ENCODE measurements at places on chromosomes 12 and 14.
A peak's percentile ranks its signal among the peaks of the same experiment; 100 is the strongest.

GRCh38 chr12:46124132-46124847, 133.9 kb upstream of the SCAF11 start:
- DNase-seq, result no peak

GRCh38 chr12:124294780-124295341, at the start of gene RFLNA:
RFLNA (plus strand) TSS chr12:124295093; CDS start chr12:124295430, 337 bp downstream.
- no peak for DNase-seq

- DNase-seq, result no peak
These were observed 43.3 kb downstream of the GALNT9 start for GRCh38 chr12:132285991-132286681.

- DNase-seq, result no peak
These were observed 31.1 kb upstream of the POC1B start for GRCh38 chr12:89556976-89557375.

- DNase-seq, result no peak
These were observed 16.0 kb upstream of the SPPL3 start for GRCh38 chr12:120920178-120920577.

- no peak for DNase-seq
These were observed 96.8 kb upstream of the TMEM132C start for GRCh38 chr12:128170181-128170580.

DNA sequence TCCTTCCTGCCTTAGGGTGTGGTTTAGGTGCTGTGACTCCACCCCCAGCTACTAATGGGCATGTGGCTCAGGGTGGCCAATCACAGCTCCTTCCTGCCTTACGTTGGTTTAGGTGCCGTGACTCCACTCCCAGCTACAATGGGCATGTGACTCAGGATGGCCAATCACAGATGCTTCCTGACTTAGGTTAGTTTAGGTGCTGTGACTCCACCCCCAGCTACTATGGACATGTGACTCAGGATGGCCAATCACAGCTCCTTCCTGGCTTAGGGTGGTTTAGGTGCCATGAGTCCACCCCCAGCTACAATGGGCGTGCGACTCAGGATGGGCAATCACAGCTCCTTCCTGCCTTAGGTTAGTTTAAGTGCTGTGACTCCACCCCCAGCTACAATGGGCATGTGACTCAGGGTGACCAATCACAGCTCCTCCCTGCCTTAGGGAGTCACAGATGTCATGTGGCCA, 163.9 kb downstream of the TBX5 start:
- DNase-seq, result no peak

- no peak for DNase-seq
These were observed 49.9 kb downstream of the BORCS5 start for GRCh38 chr12:12406762-12407161.

DNA sequence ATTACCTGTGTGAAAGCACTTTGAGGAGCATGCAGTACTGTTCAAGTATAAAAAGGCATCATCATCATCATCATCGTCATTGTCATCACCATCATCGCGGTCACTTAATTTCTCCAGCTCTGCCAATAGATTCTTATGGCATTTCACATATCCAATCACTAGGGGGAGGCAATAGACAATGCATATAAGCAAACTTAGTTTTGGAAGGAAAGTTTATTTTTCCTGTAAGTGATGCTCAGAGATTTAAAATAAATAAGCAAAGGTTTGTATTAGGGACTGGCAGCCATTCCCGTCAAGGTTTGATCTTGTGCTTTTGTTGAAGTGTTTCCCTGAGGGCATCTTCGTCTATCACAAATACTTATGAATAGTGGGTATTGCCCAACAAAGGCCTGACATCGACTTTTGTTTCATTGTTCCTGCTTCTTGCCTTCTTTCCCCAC, 127.4 kb downstream of the KTN1 start:
- peak; percentile 19 for DNase-seq

DNA sequence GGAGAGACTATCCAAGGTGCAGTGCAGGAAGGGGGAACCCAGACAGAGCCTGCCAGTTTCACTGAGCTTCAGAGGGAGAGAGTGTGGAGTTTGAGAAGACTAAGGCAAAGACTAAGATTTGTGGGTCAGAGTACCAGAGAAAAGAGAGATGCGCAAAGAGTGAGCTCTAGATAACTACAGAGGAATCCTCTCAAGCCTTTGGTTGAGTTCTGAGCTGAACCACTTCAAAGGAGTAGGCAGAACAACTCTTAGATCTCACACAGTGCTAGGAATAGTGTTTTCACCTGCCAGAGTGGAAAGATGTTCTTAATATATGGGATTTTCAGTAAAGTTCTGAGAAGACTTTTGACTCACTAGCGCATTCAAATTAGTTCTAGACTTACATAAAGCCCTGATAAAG, 10.7 kb upstream of the M6PR start:
- DNase-seq, result no peak

DNA sequence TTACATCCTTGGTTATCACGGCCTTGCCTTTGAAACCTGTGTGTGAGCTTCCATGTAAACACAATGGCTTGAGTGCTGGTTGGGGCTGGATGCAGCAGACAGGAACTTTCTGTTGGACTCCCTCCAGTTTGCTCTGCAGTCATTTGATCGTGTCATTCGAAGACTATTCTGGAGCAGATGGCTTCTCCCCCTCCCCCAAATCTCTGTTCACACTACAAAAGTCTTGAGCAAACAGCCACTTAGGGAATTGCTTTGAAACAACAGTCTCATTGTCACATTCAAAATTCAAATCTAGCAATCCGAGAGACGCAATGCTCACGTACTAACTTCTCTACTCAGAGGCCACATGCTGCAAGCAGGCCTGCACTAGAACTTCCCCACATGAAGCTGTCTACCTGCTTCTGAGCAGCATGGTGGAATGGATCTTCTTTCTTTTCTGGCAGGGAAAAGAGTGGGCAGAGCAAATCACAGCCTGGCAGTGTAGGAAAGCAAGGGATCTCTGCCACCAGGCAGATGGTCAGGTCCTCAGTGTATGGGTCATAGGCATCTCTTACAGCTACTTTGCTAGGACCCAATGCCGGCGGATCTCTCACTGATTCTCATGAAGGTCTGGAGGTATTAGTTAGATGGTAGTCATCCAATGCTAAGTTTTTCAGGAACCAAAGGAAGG, 214.2 kb downstream of the PPM1H start:
- DNase-seq, result no peak

- no peak for DNase-seq
These were observed 473.0 kb downstream of the PCNX1 start for GRCh38 chr14:71380271-71380670.

- DNase-seq, result no peak
These were observed 217.4 kb upstream of the PWP1 start for GRCh38 chr12:107468182-107468581.

DNA sequence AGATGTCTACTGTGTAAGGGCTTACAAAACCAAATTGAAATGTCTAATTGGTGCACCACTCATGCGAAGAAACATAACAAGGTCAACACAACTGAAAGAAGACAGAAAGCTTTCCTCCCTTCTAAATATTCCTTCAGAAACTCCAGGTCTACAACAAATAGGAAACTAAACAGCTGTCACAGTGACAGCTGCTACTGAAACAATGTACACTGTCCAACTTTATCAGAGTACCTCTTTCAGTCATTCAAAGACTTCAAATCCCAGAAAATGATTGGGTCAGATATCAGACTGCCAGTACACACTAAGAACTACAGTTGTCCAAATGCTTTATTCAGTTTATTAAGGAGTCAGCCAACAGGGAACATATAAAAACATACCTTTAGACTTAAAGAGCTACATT, 35.2 kb downstream of the CEP128 start:
- no peak for DNase-seq

DNA sequence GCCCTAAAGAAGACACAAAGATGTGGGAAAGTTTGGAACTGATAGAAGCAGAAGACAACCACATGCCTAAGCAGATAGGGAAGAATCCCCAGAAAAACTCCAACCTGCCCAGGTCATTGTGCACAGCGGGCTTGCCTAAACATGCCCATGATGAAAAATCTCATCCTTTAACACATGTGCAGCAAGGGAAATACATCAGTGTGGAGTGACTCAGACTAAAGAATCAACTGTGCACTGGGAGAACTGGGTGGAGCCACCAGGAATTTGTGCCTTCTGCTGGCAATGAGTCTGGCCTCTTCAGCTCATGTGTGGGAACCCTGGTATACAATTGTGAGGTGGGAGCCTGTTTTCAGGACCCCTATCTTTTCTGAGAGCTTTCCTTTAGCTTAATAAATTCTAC, 398.5 kb downstream of the FSCB start:
- DNase-seq, result no peak

GRCh38 chr12:110424237-110424636, 20.7 kb upstream of the ANAPC7 start:
- DNase-seq, result no peak

- DNase-seq, result no peak
These were observed 9.9 kb downstream of the OAS2 start for GRCh38 chr12:112988224-112988623.

DNA sequence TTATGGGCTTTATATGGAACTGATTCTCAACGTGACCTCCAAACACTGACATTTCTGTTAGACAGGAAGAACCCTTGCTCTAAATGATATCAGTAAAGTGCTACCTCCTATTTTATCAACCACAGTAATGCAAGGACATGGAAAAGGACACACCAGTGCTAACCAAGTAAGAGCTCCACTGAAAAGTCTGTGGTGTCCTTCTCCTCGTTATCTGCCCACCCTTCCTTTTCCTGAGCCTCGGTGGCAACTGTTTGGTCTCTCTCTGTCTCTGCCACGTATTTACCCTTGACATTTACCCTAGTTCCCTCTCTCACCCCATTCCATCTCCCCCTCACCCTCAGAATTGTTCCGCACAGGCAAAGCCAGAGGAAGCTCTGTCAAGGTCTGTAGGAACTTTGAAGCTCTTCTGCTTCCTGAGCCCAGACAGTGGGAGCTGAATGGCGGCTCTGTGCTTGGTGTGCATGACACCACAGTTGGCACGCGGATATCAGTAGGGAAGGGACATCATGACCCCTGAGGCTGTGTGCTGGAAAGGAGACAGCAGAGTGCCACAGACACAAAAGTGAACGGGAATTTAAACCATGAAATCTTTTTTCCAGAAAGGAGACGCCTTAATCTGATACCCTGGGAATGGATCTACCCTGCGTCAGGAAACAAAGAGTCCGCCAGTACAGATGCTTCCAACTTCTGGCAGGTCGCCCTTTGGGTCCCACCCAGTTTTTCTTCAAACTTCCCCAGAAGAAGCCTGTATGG, 50.8 kb downstream of the NTN4 start:
- DNase-seq, result no peak

- DNase-seq, result no peak
These were observed 3.5 kb downstream of the STXBP6 start for GRCh38 chr14:25046301-25046943.

- DNase-seq, result no peak
These were observed 3.2 kb downstream of the HSPB8 start for GRCh38 chr12:119181944-119182343.

GRCh38 chr14:81837304-81837703, 303.7 kb upstream of the SEL1L start:
- DNase-seq, result no peak

- DNase-seq, result no peak
These were observed 11.0 kb downstream of the FKBP3 start for GRCh38 chr14:45123271-45123670.

- DNase-seq, result no peak
These were observed 83.5 kb upstream of the ATXN7L3B start for GRCh38 chr12:74454109-74454508.

DNA sequence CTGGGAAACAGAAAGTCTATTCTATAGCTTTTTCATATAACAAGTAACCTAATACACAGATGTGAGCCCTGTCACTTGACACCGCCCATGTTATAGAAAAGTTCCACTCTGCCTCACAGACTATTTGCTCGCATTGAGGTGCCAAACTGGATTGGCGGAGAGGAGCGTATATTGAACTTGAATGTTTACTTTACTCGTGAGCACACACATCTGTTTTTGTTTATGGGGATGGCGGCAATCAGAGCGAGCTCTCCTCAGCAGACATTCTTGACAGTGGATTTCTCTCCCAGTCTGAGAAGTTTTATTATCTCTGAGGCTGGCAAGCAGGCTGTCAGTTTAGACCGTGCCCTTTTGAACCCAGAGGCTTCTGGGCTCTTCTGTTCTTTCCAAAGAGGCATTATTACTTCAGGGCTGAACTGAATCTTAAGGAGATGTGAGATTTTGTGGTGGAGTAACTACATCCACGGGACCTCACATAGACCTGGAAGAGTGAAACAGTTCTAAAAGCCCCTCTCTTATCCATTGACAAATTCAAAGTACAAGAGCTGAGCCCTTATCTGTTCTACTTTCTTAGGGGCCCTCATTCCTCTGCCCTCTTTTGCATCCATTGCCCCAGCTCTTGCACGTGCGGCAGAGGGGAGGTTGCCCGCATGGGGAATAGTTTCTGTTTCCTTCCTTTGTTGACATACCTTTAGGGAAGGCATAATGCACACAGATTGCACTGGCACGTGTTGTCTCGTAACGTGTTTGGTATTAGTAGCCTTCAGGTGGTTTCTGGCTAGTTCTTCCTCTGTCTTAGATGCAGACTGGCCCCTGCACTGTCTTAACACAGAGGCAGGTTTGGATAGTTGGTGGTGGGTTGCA, 68.2 kb downstream of the DRAM1 start:
- DNase-seq, result no peak

DNA sequence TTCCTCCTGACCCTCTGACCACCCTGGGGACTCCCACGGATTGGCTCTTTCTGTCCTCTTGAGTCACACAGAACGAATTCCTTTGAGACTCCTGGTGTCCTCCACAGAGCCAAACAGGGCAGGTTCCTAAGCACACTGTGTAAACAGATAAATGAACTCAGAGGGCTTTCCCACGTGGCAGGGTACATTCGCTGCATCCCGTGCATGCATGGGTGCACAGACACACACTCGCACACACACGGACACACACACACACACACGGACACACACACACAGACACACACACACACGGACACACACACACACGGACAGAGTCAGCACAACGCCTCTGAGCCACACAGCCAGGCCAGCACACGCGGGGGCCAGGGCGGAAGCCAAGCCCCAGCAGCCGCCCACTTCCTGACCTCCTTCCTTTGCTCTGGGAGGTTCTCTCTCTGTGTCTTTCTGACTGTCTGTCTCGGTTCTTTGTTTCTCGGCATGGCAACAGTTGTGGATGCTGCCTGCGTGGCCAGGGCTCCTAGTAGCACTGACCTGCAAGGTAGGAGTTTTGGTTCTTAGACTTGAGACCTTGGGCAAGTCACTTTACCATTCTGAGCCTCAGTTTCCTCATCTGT, 706 bp downstream of the CRACR2A start:
- DNase-seq, result no peak

GRCh38 chr14:41609704-41610183, 3.1 kb downstream of the LRFN5 start:
- no peak for DNase-seq

DNA sequence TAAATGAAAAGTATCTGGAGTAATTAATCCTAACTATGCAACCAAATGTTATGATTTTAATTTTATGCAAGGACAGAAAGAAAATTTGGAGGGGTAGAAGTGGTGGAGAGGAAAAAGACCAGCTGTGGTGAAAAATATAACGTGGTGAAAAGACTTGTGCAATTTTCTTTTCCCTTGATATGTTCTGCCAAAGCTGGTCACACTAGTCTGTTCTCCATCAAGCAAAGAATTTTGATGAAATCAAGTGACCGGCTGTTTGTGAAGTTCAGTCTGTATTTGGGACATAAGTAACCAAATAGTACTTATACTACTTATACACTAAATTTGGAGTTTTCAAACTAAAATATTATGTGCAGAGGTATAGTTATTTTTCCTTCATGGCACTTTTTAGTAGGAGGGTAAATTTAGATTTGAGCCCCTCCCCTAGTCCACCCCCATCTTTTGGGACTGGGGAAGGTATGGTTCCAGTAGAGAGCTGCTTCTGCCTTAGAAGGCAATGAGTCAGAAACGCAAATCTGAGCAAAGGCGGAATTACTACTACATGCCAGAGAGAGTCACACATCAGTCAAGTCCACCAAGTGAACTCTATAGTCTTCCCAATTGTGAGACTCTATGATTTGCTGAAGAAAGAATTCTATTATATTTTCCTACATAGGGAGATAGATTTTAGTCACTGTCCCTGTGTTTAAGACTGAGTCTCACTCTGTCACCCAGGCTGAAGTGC, 229.7 kb downstream of the SLC25A21 start:
- no peak for DNase-seq
